Activated CD4-positive, alpha-beta T cell treated with anti-CD3 and anti-CD28 coated beads, Interleukin-2, amount 50 U/mL, for 48 hours (primary cell): ENCODE measurements at places on chromosomes 7 and 10.

DNA sequence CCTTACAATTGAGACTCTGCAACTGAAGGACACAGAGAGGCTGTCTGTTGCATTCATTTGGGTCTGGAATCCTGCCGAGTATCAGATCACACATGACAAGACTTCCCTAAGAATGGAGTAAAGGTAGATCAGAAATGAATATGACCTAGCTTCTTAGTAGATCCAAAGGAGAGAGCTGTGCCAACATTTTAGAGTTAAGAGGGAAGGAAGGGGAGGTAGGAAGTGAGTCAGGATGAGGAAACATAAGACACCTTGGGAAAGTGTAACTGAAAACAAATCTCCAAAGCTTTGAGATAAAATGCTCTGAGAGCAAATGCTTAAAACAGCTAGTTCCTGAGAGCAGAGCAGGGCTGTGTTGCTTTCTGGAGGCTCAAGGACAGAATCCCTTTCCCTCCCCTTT, 6.1 kb upstream of the SLC25A13 start:
- no peak for DNase-seq

DNA sequence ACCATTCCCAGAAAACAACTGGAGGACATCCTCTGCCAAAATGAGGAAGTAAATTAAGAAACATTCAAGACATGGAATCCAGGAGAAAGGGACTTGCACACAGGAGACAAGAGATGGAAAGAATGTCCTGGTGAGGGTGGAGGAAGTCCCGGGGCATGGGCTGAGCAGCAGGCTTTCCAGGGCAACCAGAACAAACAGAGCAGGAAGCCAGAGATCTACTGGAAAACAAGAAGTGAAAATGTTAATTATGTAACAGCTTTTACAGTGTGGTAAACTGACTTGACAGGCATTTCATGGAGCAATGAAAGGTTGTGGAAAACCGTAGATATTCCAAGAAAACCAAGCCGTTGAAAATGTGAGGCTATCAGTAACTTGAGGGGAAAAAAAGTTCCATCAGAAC, 55.2 kb upstream of the ZNF746 start:
- no peak for DNase-seq

DNA sequence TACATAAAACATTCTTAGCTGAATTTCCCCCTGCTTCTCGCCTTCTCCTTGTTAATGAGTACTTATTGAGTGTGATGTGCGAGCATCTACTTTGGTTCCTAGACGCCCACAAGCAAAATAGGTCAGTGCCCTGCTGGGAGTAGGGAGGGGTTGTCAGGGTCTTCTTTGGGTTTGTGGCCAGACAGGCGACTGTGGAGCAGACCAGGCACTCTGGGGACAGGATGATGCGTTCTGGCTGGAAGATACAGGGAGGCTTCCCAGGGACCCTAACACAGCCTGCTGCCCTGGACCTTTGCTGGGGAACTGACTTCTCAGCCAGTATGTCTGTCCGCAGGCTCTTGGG, 227.2 kb downstream of the CUX1 start:
- DNase-seq, result no peak

DNA sequence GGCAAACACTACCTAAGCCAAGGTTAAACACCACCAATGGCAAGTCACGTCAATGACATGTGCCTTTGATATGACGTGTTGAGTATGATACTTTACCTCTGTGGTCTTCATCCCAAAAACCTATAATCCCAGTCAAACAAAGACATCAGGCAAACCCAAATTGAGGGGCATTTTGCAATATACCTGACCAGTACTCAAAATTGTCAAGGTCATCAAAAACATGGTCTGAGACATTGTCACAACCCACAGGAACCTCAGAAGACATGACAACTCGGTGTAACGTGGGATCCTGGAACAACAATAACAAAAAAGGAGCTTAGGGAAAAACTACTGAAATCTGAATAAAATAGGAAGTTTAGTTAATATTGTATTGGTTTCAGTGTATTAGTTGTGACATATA, 7.2 kb downstream of the FAM237B start:
- DNase-seq, result no peak

DNA sequence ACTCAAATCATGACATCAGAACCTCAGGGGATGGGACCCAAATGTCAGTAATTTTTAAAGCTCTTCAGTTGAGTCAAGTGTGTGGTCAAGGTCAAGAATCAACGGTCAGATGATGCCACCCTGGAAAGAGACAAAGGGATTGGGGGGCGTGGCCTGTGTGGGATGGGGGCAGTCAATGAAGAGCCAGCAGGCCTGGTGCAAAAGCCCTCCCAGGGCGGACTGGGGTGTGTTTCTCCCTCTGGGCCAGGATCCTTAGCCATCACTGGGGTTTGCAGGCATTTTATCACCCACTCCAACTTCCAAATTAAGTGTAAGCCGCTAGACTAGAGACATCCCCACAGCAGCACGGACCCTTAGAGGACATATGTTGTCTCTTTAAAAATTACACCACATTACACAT, 204.7 kb downstream of the USP6NL start:
- DNase-seq, result no peak
